Astrocyte of the cerebellum (primary cell): ENCODE measurements at places on chromosomes 4 and X.

DNA sequence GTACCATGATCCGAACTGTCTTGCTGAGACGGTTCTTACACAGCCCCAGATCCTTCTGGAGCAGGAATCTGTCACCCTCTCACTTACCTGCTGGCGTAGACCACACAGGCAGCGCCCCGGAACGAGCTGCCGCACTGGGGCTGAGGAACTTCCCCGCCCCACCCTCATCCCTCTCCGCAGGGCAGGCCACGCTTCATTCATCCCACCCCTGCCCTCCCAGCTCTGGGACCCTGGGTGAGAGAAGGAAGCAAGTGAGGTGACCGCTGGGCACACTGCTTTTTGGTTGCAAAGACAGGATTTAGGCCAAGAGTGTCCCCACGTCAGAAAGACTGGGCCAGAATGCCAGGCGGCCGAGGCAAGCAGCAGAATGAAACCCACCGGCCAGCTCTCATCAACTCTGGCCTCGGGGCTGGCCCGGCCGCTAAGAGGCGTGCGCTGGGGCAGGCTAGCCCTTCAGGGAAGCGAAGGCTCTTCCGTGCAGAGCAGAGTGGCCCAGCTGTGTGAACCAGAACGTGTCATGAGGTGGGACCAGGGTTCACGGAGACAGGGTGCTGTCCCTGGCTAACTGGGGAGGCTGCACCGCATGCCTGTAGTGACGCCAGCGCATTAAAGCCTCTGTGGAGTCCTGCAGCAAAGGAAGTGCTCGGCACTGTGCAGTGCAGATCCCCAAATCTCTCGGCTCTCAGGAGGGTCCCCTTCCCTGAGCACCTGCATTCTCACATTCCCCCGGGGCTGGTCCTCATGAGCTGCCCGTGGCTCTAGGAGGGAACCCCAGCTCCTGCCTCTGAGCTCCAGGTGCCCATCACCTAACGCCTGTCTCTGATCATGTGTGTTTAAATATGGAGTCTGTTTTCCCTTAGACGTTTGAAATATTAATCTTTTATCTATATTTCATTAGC lies 6.4 kb downstream of the LRPAP1 start:
- no peak for DNase-seq

GRCh38 chr4:186297013-186297645 lies 31.1 kb downstream of the F11 start:
- peak; percentile 59 for DNase-seq

DNA sequence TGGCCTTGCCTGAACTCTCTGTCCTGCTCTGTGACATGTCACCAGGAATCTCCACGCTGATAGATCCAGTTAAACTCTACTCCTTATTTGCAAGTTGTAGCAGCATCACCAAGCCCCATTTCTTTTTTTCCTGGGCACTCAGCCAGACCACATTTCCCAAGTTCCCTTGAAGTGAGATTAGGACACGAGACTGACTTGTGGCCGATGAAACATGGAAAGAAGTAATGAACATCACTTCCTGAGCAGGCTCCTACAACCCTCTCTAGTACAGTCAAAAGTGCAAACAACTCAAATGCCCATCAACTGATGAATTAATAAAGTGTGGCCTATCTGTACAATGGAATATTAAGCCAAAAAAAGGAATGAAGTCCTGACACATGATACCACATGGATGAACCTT lies 74.6 kb downstream of the MAP3K15 start:
- DNase-seq, result peak; percentile 6

- no peak for DNase-seq
Observed at GRCh38 chr4:62366939-62367338, 1166.8 kb downstream of the ADGRL3 start.

DNA sequence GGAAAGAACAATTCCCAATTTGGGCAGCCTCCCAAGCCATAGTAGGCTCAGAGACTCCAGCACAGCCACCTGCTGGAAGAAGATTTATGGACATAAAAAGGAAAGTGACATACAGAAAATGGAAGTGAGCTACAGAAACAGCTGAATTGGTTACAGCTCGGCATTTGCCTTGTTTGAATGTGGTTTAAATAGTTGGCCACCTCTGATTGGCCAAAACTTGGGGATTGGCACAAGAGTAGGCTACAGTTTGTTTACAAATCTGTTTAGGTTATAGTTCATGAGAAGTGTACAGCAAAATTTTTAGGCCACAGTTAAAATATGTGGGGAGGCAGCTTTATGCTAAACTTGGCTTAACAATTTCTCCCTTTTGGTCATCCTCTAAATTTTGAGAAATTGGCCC lies 150.4 kb downstream of the MAGEC1 start:
- no peak for DNase-seq

- DNase-seq, result no peak
Observed at GRCh38 chr4:150366487-150366999, 215.4 kb upstream of the MAB21L2 start.

DNA sequence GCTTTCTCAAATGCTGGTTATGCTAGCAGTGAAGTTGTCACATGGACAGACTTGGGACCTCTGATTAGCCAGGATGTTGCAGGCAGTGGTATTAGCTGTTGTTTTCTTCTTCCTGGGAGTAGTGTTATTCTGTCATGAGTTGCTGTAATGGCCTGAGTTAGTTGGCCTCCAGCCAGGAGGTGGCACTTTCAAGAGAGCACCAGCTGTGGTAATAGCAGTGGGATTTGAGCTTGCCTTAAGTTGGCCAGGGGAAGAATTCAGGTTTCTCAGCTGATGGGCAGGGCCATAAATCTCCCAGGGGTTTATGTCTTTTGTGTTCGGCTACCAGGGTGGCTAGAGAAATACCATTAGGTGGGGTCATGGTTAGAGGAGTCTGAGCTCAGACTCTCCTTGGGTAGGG lies 132.6 kb downstream of the GLUD2 start:
- no peak for DNase-seq

DNA sequence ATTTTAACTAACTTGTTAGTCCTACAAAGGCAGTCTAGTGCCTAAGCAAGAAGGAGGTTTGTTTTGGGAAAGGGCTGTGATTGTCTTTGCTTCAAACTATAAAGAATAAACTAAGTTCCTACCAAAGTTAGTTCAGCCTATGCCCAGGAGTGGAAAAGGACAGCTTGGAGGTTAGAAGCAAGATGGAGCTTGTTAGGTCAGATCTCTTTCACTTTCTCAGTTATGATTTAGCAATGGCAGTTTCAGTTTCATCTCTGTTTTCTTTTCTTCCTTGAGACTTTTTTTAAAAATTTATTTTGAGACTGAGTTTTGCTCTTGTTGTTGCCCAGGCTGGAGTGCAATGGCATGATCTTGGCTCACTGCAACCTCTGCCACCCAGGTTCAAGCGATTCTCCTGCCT lies 82.9 kb upstream of the NLGN4X start:
- DNase-seq, result no peak

DNA sequence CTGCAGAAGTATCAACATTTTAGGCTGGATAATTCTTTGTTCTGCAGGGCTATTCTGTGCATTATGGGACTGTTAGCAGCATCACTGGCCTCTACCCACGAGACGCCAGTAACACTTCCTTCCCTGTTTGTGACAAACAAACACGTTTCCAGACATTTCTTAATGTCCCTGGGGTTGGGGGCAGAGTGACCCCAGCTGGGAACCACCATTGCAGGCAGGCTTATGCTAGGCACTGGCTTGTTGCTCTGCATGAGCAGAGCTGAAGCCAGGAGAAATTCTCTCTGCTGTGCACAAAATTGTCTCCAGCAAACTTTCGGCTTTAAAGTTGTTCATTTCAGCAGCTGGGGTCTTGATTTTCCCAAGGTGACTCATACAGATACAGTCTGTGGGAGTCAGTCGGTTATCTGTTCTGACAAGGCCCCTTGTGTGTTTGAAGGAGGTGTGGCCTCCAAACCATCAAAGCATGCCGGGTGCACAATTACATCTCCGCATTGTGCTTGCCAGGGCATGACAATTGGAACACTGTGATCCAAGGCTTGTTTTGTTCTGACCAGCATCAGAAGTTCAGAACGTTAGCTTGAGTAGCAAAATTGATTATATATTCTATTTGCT lies 156.4 kb upstream of the BOD1L1 start:
- peak; percentile 1 for DNase-seq

GRCh38 chrX:111041018-111041462 lies 55.0 kb upstream of the PAK3 start:
- DNase-seq, result peak; percentile 93

- no peak for DNase-seq
Observed at GRCh38 chr4:118787844-118788380, 48.0 kb downstream of the SEC24D start.

- DNase-seq, result no peak
Observed at GRCh38 chr4:101283434-101283833, 63.9 kb downstream of the PPP3CA start.

DNA sequence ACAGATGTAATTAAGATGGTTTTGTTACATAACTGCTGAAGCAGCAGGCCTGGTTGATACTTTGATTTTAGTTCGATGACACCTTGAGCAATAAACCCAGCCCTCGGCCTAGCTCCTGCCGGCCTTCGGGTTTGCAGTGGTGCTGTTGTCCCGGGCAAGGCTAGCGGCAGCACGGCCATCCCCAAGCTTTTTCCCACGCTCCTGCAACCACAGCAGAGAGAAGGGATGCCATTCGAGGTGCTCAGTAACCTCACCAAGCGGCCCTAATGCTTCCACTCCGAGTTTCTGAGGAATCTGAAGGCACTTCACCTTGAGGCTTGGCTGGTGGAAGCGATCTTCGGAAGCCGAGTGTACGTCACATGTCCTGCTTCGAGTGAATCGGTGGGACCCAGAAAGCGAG lies 182.1 kb downstream of the NAF1 start:
- no peak for DNase-seq

DNA sequence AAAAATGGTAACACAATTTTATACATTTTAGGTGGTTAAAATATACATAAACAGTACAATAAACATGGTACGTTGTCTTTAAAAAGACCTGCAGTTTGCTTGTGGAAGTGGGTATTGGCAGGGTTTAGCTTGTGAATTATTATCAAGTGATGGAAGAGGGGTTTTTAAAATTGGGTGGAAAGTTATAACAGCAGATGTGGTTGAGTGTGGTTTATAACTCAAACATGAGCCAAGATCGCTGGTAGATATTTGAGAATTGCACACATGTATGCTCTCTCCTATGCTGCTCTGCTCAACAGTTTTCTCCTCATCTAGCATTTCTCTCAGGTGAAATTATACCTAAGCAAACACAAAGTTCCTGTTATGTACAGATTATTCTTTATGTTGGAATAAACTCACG lies 14.0 kb downstream of the EPGN start:
- DNase-seq, result no peak

GRCh38 chr4:88672987-88673386 lies 24.6 kb downstream of the NAP1L5 start:
- no peak for DNase-seq

GRCh38 chr4:72791054-72791453 lies 222.0 kb upstream of the ADAMTS3 start:
- DNase-seq, result no peak

DNA sequence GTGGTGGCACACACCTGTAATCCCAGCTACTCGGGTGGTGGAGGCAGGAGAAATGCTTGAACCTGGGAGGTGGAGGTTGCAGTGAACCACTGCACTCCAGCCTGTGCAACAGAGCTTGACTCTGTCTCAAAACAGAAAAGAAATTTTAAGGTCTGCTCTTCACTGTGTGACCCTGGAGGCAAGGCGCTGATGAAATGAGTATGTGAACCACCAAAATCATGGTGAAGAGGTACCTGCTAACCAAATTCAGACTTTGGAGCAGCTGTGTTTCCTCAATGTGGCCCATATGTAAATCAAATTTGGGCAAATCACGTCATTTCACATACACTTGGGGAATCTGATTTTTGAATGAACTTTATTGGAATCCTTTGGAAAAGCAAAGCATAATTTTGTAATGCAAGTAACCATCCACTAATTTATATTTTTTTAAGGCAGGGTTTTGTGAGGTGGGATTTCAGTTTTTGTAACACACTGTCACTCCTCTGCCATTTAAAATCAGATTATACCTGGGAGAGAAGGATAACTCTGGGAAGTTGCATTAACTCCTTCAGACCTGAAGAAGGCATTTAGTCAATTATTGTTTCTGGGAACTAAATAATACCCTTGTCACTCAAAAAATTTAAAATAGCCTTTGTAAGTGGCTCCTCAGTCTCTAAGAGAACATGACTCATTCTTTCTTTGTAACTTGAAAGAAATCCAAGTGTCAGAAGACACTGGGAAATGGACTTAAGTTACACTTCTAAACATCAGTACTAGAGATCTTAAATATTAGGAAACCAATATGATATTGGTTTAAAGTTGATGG lies 24.0 kb downstream of the DOCK11 start:
- no peak for DNase-seq

- DNase-seq, result no peak
Observed at GRCh38 chr4:48746608-48747362, 33.3 kb downstream of the FRYL start.

DNA sequence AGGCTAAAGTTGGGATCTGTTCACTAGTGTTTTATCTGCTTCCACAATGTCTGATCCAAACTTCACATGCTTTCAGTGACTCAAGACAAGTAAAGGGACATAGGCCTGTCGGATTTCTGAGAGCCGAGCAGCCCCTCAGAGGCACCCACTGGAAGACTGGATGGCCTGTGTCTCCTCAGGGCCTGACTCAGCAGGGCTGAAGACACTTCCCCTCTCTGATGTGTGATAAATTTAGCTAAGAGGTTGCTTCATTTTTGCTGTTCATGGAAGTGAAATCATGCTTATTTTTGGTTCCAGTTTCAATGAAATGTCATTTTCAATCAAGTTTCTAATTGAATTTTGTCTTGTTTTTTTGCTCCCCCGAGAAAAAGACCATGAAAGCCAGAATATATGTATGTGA lies 93.7 kb downstream of the MXRA5 start:
- DNase-seq, result no peak

DNA sequence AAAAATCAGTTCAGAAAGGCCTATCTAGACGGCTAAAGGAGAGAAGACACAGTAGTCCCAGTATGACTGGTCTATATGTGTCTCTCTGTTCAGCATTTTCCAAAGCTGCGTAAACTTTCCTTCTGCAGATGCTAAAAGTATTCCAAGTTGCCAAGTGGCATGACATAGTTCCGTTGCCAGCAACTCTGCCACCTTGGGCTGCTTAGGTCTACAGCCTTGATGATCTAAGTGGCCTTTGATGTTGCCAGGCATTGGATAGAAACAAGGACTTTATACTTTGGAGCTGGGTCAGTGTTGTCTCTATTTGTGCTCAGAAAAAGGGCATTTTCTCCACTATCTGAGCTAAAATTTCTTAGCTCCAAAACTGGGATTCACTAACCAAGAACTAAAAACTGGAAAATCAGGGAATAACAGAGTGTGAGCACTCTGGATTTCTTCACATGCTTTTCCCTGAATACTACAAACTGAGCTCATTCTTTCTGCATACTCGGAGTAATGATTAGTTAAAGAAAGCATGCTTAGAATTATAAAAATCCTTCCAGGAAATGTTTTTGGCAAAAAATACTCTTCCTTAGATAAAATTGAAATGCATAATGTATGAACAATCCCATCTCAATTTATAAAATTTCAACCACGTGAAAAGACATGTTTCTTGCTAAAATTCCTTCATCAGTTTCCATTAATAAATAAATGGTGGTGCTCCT lies 191.4 kb downstream of the ADAMTS3 start:
- no peak for DNase-seq
